ENCODE measurements at places on chromosomes 3 and 15. TPM values are rescaled to one million over a fixed set of nuclear protein-coding genes. Genes with fewer than 3 reads are reported as not detected.

- no peak for DNase-seq
Measured at GRCh38 chr15:72156928-72157327, 38.7 kb downstream of the SENP8 start.

DNA sequence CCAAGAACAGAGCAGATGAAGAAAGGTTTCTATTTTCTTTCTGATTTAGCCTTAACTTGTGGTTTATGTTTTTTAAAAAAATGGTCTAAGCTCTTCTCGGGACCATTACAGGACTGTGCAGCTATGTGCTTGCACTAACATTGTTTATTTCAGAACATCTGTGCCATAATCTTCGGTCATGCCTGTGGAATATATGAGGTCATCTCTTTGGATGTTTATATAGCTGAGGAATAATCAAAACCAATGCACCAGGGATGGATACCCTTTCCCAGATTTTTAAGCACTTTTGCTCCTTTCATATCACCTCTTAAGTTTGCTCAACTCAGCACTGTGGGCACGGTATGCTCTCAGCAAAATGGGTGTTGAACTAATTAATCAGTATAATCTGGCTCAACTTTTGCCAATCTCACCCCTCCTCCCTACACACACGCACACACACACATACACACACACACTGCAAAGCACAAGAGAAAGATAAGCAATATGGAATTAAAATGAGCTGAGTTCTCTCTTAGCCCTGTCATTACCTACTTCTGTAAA is 268.5 kb upstream of the TMC3 start:
- DNase-seq, result no peak

ARMC8 gene
- 86.7 TPM for total RNA-seq

IL5RA gene
- total RNA-seq, result not detected
